Fibroblast of skin of left quadriceps (primary cell): ENCODE measurements at places on chromosomes 12 and 14.

GRCh38 chr14:92850492-92850891 is 56.4 kb downstream of the GOLGA5 start:
- no peak for DNase-seq

DNA sequence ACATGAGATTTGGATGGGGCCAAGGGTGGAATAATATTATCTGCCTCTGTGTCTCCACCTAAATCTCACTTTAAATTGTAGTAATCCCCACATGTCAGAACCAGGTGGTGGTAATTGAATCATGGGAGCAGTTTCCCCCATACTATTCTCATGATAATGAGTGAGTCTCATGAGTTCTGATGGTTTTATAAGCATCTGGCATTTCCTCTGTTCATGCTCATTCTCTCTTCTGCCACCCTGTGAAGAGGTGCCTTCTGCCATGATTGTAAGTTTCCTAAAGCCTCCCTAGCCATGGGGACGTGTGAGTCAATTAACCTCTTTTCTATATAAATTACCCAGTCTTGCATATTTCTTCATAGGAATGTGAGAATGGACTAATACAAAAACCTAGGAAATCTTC is 29.9 kb downstream of the TSPAN19 start:
- no peak for DNase-seq

- DNase-seq = no peak
These were observed 769.0 kb upstream of the ALG10B start for GRCh38 chr12:37547611-37548010.

GRCh38 chr12:113239811-113240331 is 18.6 kb downstream of the TPCN1 start:
- DNase-seq = no peak

GRCh38 chr12:21372602-21373001 is at the start of gene IAPP:
Gene IAPP, plus strand, starts transcription at chr12:21372902. Its CDS starts 450 bp downstream, at chr12:21373352.
- DNase-seq = no peak

GRCh38 chr12:113465808-113466453 is 5.7 kb downstream of the LHX5 start:
- DNase-seq = no peak

DNA sequence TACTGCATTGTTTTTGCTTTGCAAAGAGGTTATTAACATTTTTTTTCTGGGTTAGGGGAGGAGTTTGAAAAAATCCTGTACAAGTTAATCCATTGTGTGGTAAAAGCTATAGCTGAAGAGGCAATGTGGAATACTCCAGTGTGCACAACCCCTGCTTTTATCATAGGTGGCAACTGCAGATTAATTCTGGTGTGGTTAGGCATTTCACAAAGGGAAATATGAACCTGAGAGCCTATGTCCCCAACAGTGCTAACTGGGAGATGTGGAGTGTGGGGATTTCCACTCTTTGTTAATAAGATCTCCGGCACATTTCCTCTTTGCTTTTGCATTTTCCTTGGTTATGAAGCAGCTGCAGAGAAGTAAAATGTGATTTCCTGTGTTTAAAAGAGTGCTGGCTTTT is 33.6 kb downstream of the PRORP start:
- no peak for DNase-seq

DNA sequence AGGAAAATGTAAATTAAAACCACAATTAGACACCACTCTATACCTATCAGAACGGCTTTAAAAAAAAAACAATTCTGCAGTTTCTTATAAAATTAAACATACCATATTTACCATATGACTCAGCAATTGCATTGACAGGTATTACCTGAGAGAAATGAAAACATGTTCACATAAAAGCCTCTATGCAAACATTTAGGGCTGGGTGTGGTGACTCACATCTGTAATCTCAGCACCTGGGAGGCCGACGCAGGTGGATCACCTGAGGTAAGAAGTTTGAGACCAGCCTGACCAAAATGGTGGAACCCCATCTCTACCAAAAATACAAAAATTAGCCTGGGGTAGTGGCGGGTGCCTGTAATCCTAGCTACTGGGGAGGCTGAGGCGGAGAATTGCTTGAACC is 41.1 kb downstream of the SPTB start:
- DNase-seq = no peak

- no peak for DNase-seq
These were observed 638.5 kb upstream of the MIS18BP1 start for GRCh38 chr14:45891417-45892080.

GRCh38 chr14:21264025-21264801 is 5.0 kb downstream of the HNRNPC start:
- DNase-seq = peak; percentile 70

DNA sequence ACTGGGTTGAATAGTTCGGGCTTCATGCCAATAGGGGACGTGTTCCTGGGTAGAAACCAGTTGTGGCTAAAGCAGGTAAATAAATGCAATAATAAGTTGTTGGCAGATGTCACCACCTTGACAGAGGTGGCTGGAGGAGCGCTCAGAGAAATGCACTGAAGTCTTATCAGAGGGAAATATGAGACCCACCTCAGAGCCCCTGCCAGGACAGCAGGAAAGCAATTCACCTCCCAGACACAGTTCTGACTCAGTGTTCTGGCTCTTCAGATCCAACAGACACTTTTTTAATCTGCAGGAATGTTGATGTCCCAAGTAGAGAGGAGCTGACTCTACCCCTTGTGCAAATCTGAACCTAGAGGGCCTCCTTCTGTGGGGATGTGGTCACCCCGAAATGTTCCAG is 687.1 kb upstream of the FBXO33 start:
- DNase-seq = no peak

DNA sequence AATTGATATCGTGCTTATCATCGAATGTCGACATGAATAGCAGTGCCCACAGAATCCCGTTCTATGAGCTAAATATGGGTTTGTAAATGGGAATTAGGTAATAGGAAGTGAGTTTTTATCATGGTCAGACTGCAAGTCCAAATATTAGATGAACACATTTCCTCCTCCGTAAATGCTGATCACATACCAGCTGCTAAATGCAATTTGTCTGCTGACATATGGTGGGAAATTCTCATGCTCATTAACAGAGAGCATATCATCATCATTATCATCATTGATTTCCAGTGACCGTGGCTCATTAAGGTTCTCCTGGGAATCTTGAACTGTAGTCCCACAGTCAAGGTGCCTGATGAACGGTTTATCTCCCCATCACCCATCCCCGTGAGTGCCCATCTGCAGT is 998.8 kb upstream of the TMEM132C start:
- DNase-seq = no peak

DNA sequence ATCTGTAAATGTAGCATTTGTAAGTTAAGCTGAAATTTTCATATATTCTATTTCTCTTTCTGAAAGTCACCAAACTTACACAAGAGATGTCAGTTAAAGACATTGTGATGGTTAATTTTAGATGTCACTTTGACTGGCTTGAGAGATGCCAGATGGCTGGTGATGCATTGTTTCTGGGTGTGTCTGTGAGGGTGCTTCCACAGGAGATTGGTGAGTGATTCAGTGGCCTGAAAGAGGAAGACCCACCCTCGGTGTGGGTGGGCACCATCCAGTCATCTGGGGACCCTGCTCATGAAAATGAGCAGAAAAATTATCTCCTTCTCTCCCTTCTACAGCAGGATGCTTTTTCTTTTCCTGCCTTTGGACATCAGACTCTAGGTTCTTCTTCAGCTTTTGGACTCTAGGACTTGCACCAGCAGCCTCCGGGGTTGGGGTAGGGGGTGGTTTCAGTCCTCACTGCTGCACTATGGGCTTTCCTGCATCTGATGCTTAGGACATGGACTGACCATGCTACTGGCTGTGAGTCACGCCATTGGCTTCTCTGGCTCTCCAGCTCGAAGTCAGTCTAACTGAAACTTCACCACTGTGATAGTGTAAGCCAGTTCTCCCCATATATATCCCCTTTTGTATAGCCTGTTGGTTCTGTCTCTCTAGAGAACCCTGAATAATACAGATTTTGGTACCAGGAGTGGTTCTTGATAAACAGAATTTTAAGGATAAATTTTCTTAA is 20.9 kb downstream of the PDE6H start:
- no peak for DNase-seq

GRCh38 chr12:6771091-6771495 is 1.2 kb upstream of the LAG3 start:
- DNase-seq = no peak

DNA sequence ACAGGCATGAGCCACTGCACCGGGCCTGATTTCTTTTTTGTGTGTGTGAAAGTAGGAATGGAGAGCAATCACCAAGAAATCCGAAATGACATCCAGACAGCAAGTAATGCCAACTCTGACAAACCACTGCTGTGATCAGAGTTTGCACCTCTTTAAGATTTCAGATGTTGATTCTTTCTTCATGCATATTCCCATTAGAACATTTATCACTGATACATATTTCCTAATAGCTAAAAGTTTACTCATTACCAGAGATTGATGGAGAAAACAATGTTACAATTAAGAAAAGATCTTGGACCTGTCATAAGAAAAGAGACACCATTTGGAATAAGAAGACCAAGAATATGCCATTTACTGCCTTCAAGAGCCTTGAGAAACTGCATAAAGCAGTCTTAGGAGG is 217.0 kb upstream of the MGAT4C start:
- no peak for DNase-seq

DNA sequence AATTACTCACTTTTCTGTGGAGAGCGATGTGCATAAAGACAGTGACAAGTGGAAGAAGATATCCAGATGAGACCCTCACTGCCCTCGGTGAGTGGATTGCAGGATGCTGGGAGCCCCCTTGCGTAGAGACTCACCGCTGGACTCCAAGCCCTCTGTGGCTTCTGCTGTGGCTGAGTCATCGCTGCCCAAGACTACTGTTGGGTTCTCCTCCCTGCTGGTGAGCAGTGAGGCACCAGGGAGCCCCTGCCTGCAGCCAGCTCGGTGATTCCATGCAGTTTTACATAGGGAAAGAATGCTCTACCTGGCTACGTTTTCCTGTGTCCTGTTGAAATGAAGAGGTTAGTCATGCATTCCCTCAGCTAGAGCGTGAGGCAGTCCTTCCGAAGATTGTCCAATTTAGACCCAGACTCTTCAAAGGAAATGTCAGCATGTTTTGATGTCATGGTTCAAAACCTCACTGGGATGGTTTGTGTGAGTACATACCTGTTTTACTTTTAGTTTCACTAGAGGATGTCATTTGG is 28.2 kb downstream of the TRAF3 start:
- DNase-seq = no peak

DNA sequence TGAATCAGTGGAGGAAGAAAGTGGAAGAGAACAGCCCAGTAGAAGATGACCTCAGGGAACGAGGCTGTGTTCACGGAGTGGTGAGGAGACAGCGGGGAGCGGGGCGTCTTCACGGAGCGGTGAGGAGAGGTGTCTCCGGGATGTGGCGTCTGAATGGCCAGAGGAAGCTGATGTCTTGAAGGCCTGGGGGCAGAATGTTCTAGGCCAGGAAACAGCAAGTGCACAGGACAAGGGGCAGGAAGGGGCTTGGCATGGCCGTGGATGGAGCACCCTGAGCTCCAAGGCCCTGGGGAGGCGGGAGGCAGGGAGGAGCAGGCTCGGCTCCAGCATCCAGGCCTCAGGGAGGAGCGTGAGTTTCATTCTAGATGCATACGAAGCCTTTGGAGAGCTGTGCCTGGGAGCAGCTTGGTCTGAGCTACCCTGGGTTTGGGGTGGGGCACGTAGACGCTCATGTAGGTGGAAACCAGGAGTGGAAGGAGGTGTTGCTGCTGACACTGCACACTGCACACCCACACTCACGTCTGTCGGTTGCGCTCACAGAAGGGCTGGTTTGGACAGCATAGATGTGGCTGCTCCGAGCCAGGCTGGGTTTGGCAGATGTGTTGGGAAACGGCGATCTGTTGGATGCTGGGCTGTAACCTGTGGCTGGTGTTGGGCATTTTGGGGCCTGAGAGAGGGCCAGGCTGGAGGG is 131.6 kb downstream of the ADGRD1 start:
- DNase-seq = no peak

- no peak for DNase-seq
These were observed 274.2 kb upstream of the E2F7 start for GRCh38 chr12:77339610-77340009.

DNA sequence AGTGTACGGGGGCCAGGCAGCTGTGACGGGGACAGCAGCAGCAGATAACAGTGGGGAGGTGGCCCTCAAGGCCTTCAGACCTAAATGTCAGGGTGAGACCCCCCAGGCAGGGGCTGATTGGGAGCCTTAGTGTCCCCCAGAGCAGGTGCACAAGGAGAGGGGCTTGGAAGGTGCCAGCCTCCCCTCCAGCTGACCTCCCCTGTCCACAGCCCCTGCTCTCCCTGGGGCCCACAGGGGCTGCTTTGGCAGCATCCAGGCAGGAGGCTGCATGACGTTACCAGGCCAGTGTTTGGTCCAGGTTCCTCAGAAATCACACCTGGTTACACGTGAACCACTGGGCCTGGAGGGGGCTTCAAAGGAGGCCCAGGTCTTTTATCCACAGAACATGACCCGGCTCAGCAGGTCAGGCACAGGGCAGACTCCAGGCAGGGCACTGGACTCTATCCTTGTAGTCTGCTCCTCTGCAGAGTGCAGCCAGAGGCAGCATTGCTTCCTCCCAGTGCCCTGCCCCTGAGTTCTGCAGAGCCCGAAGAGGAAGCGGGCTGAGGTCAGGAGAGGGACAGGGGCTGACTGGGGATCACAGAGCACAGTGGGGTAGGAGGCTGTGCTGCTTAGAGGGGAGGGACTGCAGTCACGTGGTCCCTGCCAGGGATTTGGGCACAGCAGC is 2.6 kb upstream of the TRMT61A start:
- no peak for DNase-seq

DNA sequence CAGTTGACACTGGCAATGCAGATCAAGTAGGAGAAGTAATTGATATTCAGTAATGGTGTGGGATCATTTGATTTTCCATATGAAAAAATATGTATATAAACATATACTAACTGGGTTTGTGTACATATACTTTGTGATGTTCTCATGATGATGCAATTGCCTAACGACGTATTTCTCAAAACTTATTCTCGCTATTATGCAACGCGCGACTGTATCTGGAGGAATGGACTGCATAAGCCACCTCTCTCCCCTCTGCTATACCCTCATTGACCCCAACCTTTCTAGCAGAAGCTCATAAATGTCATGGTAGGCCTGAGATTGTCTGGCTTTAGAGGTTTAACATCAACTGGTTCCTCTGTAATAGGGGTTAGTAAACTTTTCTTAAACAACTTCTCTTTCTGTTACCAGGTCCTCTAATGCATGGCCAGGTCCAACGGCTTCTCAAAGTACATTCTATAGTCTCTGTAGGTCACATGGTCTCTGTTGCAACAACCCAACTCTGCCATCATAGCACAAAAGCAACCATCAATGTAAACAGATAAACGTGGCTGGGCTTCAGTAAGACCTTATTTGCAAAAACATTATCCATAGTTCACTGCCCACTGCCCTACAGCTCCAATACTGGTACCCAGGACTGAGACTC is 59.3 kb downstream of the FOXN3 start:
- DNase-seq = no peak
